ENCODE measurements at places on chromosomes 3 and 15.

DNA sequence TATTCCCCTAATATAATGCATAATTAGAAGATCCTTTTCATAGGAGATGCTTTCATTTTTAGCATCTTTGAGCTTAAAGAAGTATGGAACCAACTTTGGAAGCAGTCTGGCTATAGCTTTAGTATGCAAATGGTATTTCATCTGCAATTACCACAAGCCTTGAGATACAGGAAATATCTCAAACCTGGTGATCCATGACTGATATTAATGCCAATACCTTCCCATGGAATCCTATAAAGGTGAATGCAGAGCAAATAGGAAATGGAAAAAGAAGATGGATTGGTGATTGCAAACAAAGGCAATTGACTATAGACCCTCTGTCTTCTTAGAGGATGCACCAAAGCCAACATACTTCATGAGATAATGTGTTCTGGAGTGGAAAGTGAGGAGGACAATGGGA is 326.4 kb downstream of the KBTBD8 start:
- no peak for DNase-seq

DNA sequence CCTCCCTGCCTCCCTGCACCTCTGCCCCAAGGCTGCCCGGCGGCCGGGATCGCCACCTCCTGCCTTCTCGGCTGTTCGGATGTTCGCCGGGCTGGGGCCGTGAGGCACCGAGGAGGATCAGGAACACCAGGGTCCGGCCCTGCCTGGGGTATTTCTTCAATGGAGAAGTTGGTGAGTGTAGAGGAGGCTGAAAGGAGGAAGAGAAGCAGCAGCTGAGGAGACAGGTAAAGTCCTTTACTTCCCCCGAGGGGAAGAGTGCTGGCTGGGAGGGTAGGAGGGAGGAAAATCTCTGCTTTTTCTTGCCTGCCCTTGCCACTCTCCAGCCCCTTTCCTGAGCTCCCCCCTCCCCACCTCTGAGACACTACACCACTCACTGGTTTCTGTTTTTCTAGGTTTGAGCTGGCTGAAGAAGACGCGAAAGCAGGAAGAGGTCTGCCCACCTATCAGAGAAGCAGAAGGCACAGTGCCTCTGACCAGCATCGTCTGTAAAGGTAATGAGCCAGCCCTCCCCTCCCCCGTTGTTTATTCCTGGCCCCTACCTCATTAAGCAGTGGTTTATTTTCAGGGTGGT is 519 bp downstream of the ASB7 start:
- DNase-seq: peak; percentile 42

- no peak for DNase-seq
Measured at GRCh38 chr3:143099690-143100089, 19.9 kb upstream of the CHST2 start.

DNA sequence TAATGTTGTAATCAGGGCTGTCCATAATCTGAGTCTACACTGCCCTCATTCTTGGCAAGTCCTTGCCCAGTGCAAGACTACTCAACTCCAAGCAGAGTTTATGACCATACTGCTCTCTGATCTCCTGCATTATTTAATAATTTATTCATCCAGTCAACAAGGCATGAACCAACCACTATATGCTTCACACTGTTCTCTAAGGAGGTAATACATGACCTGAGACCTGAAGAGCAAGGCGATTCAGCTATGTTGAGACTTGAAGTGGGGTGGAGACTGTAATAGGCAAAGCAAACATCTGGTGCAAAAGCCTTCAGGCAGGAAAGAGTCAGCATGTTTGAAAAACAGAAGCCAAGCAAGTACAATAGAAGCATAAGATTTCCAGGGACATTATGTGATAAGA is 1362.8 kb downstream of the ROBO2 start:
- no peak for DNase-seq

DNA sequence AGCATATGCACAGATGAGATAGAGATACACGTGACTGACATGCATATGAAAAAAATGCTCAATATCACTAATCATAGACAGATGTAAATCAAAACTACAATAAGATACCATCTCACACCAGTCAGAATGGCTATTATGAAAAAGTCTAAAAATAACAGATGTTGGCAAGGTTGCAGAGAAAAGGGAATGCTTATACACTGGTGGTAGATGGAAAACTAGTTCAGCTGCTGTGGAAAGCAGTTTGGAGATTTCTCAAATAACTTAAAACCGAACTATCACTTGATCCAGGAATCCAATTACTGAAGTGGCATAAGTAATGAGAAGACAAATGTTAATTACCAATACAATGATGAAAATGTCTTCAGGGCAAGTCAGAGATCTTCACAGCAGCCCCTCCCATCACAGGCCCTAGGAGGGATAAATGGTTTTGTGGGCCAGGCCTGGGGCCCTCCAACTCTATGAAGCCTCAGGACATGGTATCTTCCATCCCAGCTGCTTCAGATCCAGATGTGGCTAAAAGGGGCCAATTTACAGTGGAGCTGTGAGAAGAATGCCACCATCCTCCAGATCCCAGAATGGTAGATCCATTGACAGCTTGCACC is 71.4 kb upstream of the PLSCR4 start:
- DNase-seq: no peak

Measured in fibroblast of lung (primary cell).